ENCODE measurements at places on chromosomes 2 and 18. TPM values are rescaled to one million over a fixed set of nuclear protein-coding genes. Genes with fewer than 3 reads are reported as not detected.

RAB17 gene
- total RNA-seq: 31.9 TPM

PRSS56 gene
- total RNA-seq: not detected

PARD6G gene
- 12.0 TPM for total RNA-seq

REG1B gene
- total RNA-seq: not detected

POTEJ gene
- total RNA-seq: not detected

DUSP19 gene
- 1.2 TPM for total RNA-seq

SNRNP27 gene
- 47.1 TPM for total RNA-seq

DNA sequence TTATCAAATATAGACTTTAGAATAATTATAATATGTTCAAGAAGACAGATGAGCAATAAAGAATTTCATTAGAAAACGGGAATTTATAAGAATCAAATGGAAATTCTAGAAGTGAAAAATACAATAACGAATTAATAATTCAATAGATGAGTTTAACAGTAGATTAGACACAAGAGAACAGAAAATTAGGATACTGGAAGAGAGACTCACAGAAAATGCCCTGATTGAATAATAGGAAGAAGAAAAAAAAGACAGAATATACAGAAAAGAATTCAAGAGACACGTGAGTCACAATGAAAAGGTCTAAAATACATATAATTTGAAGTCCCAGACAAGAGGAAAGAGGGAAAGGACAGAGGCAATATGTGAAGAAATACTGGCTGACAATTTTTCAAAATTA is 354.7 kb downstream of the CLIP4 start:
- DNase-seq: no peak

DNA sequence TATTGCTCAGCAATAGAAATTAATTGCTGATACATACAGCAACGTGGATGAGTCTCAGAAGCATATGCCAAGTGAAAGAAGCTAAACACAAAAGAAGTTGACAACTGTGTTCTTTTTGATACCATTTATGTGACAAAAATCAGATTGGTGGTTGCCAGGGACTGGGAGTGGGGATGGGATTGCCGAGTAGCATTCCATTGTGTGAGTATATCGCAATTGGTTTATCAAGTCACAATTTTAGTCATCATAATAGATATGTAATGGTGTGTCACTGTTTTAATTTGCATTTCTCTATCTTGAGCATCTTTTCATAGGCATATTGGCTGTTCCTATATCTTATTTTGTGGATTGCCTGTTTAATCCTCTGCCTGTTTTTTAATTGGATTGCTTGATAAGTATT is 20.9 kb downstream of the STRADB start:
- no peak for DNase-seq

DNA sequence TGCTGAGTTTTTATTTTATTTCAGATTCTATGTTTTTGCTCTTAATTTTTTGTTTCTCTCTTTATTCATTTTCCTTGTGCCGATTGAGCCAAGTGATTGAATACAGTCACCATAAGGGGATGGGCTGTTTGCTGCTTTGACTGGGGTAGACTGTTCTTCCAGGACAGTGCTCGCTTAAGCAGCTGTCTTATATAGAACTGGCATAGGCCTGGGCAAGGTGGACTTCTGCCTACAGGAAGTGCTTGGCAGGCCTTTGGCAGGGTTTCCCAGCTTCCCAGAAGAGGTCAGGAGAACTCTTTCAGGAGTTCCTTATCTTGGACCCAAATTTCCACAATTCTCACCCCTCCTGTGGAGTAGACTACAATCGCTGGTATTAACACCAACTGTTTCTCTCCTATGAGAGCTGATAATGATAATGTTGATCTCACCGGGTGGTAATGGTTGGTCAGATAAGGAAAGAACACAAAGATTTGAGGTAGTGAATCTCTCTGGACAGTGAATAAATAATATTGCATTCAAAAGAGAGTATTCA is 207.5 kb upstream of the ST6GAL2 start:
- no peak for DNase-seq

GRCh38 chr2:191366199-191366598 is 121.0 kb downstream of the MYO1B start:
- DNase-seq: no peak

GRCh38 chr2:241966647-241967466 is 97.3 kb downstream of the RTP5 start:
- no peak for DNase-seq

DNA sequence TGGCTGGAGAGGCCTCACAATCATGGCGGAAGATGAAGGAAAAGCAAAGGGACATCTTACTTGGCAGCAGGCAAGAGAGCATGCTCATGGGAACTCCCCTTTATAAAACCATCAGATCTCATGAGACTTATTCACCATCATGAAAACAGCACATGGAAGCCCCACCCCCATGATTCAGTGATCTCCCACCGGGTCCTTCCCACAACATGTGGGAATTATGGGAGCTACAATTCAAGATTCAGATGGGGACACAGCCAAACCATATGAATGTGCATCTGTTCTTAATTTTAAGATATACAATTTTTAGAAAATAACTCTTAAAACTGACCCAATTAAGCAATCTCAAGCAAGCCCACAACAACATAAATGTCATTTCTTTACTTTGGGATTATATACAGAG is 12.6 kb downstream of the C18orf63 start:
- DNase-seq: no peak

DNA sequence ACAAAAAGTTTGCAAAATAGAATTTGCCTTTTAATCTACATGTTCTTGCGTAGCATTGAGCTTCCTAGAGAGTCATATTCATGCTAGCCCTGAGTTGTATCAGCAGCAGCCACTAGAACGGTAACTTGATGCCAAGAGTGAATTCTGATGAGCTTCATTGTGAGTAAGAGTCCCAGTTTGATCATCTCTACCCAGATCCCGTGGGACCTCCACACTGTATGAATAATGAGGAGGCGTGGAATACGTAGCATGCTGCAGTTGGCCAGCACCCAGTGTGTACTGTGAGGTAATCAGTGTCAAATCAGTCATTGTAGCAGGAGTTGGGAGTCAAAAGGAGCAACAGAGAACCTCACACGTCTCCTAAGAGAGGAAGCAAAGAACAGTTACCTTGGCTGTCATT is 197.9 kb downstream of the NEDD4L start:
- no peak for DNase-seq

- peak; percentile 52 for DNase-seq
Measured at GRCh38 chr2:80073134-80073561, 231.4 kb downstream of the LRRTM1 start.

- no peak for DNase-seq
Measured at GRCh38 chr2:106044859-106045258, 149.2 kb downstream of the UXS1 start.

DNA sequence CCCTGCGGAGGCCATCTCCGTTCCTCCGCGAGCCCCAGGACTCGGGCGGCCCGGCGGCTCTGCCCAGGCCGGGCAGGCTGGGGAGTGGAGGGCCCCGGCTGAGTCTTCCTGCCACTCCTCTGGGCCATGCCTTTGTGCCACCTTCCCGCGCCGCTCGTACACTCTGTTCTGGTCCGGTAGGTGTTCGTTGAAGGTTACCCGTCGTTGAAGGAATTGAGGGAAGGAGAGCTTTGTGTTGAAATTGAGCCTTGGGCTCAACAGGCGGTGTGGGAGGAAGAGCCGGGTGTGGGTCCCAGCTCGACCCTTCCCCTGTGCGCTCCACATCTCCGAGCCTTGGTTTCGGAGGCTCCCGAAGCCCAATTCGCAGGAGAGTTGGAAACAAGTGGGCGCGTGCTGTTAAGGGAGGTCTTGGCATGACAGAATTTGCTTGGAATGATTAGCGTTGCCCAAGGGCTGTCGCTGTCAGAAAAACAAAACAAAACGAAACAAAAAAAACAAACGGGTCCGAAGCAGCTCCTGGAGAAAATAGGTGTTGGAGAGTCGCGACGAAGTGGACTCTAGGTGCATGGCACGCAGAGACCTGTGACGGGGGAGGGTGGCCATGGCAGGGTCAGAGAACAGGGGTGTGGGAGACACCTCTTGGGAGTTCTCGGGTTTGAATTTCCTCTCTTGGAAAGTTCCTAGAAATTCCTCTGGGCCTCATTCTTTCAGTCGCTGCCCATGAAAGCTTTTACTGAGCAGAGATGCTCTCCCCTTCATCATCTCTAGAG is 1.2 kb upstream of the MZT2A start:
- no peak for DNase-seq

Data from H9 (cell line).